Osteoblast (primary cell): ENCODE measurements at places on chromosomes 12 and 14.
A peak's percentile ranks its signal among the peaks of the same experiment; 100 is the strongest.

GRCh38 chr12:121678716-121679300 is 9.4 kb upstream of the MORN3 start:
- no peak for DNase-seq

DNA sequence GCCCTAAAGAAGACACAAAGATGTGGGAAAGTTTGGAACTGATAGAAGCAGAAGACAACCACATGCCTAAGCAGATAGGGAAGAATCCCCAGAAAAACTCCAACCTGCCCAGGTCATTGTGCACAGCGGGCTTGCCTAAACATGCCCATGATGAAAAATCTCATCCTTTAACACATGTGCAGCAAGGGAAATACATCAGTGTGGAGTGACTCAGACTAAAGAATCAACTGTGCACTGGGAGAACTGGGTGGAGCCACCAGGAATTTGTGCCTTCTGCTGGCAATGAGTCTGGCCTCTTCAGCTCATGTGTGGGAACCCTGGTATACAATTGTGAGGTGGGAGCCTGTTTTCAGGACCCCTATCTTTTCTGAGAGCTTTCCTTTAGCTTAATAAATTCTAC is 398.5 kb downstream of the FSCB start:
- DNase-seq = no peak

DNA sequence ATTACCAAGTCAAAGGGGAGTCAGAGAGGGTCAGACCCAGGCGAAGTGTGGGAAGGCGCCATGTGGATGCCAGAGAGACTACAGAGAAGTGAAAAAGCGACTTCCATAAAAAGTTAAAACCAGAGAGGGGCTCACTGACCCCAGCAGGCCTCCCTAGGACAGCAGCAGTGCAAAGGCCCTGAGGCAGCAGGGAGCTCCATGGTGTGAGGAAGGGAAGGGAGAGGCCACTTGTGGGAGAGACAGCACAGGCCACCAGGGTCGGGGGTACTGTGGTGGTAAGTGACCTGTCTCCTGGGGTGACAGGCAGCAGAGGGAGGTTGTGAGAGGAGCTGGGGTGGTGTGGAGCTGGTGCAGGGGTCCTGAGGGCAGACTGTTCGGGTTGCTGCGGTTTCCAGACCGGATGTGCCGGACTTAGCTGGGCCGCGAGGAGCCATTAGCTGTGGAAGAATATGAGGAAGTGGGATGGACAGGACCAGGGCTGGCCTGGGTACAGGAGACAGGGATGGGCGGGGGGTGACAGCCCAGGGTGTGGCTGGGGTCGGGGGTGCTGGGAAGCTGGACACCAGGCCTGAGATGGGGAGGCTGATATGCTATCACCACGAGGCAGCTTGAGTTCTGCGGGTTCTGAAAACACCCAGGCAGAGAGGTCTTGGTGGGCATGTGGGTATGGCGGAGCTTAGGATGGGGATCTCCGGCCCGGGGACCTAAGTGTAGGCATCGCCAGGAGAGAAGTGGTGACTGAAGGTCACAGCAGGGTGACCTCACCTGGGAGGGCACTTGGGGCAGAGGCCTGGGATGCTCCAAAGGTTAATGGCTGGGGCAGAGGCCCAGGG is 22.7 kb downstream of the SETD1B start:
- peak; percentile 59 for DNase-seq

- no peak for DNase-seq
Observed at GRCh38 chr12:107066691-107067090, 26.7 kb downstream of the CRY1 start.

GRCh38 chr12:54195080-54195736 is 6.4 kb upstream of the SMUG1 start:
- no peak for DNase-seq

DNA sequence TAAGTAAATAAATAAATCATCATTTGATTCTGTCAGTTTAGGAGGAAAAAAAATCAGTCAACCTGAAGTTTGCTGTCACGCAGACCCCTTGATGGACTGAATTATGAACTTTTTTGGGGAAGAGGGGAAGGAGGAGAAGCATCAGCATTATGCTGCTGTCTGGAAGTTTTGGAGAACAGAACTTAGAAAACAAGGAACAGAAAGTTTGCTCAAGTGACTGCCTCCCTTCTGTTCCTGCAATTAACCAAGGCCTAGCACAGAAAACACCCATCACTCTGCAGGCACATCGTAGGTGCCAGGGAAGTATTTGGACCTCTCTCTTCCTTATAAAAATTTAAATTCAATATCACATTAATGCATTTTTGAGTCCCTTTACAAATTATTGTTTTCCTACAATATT is 283.8 kb downstream of the VRK1 start:
- no peak for DNase-seq

GRCh38 chr14:104864267-104865080 is 594 bp upstream of the CEP170B start:
- DNase-seq = peak; percentile 88
